Right lobe of liver (tissue), 6 donors: ENCODE measurements at places on chromosomes 13 and 19. TPM values are rescaled to one million over a fixed set of nuclear protein-coding genes. Genes with fewer than 3 reads are reported as not detected.

DNA sequence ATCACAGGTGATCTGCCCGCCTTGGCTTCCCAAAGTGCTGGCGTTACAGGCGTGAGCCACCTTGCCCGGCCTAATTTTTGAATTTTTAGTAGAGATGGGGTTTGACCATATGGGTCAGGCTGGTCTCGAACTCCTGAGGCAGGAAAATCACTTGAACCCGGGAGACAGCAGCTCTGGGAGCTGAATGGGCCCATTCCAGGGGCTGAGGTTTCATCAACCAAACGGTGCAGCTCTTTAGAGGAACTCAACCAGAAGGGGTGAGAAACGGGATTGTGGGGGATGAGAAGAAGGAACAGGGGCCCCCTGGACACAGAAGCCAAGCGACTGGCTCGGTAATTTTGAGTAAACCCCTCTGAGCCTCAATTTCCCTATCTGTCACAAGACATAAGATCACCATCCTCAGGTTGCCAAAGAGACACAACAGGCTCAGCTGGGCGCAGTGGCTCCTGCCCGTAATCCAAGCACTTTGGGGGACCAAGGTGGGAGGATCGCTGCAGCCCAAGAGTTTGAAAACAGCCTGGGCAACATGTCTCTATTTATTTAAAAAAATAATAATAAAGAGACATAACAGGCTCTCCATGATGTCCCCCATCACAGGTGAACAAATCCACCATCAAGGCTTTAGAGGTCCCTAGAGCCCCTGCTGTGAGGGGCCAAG, 562 bp downstream of the IQCN start:
- no peak for DNase-seq

CYP2F1 gene
- total RNA-seq = not detected

DNA sequence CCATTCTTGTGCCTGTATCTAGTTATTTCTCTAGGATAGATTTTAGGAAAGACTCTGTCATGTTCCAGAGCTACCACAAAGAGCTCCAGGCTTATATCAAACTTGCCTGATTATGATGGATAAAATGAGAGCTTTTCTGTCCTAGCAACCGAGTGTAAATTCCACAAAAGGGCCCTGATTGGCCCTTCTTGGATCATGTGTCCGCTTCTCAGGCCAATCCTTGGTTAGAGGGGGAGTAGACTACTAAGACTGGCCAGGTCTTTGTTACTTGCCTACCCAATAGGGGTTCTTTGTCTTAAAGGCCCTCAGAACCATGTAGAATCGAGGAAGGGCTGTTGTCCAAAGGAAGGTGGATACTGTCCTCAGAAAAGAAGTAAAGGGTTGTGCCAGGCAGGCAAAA, 2.4 kb downstream of the DHX34 start:
- DNase-seq = no peak

ATP1A3 gene
- 0.07 TPM for total RNA-seq

DNA sequence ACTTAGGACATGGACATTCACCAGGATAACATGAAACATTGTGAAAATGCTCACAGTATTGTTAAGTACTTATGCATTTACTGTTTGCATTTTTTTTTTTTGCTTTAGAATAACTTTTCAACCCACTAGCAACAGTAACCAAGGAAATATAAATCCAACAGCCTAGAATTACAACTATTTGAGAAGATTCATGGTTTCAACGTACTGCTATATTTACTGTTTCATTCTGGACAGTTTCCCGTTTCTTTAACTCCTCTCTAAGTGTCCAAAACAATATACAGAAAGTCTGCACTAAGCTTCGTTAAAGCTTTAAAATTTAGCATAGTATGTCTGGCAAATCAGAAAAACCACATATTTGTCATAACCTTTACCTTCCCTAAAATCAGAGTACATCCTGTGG, 2.7 kb downstream of the SMAD9 start:
- DNase-seq = no peak

DNA sequence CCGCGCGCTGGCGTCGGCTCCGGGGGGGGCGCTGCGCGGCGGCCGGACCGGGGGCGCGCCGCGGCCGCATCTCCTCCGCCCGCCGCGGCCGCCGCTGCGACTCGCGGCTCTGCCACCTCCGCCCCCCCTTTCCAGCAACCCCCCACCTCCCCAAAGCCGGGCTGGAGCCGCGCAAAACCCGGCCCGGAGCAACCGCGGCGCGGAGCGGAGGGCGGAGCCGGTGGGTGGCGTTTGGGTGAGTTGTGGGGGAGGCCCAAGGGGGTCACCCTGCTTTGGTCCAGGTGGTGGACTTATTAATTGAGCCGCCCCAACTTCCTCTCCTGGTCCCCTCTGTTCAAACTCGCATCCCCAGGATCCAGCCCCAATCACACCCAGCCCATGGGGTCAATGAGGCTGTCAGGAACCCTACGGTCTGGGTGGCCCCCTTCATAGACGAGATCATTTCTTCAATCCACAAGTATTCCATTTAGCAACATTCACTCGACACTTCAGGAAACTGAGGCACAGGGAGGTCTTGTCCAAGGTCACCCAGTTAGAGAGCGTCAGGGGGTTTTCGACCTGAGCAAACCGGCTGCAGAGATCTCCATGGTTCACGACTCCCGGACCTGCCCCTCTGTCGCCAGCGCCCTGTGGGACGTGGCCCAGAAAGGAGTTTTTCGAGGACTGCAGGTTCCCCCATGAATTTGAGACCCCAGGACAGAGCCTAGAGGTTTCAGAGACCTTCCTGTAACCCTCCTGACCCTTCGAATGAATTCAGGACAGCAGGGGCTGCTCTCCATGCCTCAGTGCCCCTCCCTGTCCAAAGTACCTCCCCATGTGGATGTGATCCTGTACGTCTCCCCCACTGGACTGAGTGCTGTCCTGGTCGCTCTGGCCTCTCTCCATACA, 22.4 kb upstream of the SEMA6B start:
- no peak for DNase-seq

DNA sequence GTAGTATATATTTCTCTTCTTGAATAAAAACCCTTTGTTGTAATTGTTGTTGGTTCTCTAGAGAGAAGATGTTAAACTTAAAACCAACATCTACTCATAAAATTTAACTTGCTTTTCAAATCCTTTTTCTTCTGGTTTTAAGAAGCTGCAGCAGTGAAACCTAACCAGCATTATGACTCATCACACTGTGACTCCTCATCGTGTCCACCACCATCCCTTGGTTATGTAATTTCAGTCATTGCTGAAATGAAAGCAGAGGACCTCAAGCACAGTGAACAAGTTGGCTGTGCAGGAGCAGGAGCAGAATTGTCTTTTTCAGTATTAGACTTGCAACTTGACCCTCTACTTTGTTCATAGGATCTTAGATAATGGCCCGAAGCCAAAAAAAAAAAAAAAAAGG, 64.9 kb upstream of the HTR2A start:
- DNase-seq = no peak

CACNG8 gene
- not detected for total RNA-seq

GRCh38 chr19:53553865-53554791, 16.2 kb downstream of the ZNF331 start:
- DNase-seq = peak; percentile 78

DNA sequence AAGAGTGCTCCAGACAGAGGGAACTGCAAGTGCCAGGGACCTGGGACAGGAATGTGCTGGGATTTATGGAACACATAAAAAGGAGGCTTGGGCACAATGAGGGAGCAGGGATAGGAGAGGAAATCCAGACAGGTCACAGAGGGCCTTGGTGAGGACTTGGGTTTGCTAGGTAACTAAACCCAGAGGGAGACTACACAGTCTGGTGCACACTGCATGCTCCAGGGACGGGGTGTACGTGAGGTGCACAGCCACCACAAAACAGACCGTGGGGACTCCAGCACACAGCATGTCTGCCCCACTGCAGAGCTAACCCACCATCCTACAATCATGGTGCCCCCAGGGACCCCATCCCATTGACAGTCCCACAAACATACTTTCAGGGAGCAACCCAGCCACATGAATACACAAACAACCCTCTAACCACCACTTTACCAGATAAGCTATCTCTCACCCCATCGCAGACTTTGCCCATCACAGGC, 5.5 kb upstream of the ZFP36 start:
- DNase-seq = peak; percentile 58

KEAP1 gene
- total RNA-seq = 51.2 TPM

- DNase-seq = no peak
Observed at GRCh38 chr19:8238251-8238650, 29.1 kb downstream of the CERS4 start.

ZFP14 gene
- 1.8 TPM for total RNA-seq

SLC44A2 gene
- total RNA-seq = 16.3 TPM

- DNase-seq = peak; percentile 63
Observed at GRCh38 chr13:18993884-18994660, 187.6 kb downstream of the TUBA3C start.

DNA sequence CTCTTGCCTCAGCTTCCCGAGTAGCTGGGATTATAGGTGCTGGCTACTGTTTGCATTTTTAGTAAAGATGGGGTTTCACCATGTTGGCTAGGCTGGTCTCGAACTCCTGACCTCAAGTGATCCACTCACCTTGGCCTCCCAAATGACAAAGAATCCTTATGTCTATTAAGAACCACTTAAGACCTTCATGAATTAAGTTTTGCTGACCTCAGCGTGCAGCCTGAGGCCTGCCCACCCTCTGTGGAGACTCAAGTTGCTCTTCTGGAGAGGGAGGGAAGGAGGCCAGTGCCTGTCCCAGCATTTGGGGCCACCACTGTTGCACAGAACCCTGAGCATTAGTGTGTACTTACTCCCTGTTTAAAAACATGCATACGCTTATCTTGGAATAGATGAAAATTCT, 313.3 kb downstream of the FGF9 start:
- DNase-seq = no peak

DIAPH3 gene
- total RNA-seq = 0.98 TPM

DNA sequence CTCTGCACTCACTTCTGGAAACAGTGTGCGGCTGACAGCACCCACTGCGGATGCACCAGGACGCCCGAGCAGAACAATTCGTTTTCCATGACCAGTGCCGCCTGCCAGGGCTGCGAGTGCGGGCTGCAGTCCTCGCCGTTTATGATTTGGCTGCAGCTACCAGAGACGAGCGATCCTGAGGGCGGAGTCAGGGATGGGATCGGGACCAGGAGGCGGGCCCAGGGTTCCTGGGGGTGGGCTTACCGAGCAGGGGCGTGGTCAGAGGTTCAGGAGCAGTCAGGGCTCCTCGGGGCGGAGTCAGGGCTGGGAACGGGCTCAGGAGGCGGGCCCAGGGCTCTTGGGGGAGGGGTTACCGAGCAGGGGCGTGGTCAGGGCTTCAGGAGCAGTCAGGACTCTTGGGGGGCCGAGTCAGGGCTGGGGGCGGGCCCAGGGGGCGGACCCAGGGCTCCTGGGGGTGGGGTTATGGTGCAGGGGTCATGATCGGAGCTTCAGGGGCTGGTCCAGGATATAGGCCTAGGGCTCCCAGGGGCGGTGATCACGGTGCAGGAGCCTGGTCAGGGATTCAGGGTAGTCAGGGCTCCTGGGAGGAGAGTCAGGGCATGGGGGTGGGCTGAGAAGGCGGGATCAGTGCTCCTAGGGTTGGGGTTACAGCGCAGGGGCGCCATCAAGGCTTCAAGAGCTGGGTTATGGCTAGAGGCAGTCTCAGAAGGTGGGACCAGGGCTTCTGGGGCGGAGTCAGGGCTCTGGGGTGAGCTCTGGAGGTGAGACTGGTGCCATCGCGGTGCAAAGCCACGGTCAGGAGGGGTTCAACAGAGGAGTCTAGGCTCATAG, 1.7 kb downstream of the KLK4 start:
- DNase-seq = no peak

DNA sequence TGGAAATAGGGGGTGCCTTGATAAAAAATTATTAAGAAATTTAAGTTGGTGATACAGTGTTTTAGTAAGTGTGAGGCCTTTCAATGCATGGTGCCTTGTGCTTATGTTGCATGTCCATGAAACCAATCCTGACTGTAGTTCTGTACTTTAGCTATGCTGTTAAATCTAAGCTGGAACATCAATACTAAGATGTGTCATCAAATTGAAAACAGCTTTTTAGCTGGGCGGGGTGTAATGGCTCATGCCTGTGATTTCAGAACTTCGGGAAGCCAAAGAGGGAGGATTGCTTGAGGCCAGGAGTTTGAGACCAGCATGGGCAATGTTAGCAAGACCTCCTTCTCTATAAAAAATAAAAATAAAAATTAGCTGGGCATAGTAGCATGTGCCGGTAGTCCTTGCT, 930.3 kb upstream of the PCDH9 start:
- no peak for DNase-seq

DNA sequence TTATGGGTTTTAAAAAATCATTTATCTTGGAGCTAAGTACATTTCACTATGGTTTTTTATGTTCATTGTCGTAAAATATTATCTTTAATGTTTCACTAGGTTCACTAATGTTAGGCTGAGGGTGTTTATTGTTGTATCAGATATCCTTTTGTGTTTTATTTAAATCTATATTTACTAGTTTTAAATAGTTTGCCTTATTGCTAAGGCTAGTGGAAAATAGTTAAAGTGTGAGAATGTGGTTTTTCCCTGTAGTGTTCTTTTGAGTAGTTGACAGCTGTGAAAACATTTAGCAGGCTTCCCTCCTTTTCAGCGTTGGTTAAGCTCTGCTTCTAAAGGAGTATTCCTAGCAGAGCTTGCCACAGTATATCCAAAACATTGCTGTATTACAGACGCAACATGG, 139.0 kb downstream of the TM9SF2 start:
- DNase-seq = no peak

DNA sequence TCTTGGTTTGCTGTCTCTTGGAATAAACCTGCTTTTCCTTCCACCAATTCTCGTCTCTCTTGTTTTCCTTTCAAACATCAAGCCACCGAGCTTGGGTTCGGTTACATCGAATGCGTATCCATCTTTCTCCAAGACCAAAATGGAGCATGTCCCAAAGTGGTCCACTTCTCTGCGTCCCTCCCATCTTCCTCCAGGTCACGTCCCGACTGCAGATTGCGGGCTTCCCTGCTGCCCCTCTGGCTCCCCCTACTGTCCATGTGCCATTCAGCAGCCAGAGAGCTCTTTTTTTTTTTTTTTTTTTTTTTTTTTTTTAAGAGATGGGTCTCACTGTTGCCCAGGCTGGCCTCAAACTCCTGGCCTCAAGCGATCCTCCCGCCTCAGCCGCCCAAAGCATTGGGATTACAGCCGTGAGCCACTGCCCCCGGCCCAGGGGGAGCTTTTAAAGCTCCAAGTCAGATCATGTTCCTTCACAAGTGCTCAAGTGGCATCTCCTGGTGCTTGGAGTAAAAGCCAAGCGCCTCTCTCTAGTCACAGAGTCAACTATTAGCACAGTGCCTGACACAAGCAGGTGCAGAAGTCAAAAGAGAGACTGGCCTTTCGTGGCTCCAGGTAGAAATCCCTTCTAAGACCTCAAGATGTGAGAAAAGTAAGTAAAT, 10.0 kb downstream of the COL5A3 start:
- peak; percentile 76 for DNase-seq

- DNase-seq = peak; percentile 26
Observed at GRCh38 chr13:103788061-103788652, 721.9 kb upstream of the SLC10A2 start.

CTU1 gene
- 3.3 TPM for total RNA-seq

GRCh38 chr19:18165794-18166544, 7.6 kb upstream of the IFI30 start:
- no peak for DNase-seq

FARSA gene
- total RNA-seq = 32.0 TPM
